ENCODE measurements at places on chromosomes 12 and 14. TPM values are rescaled to one million over a fixed set of nuclear protein-coding genes. Genes with fewer than 3 reads are reported as not detected.

GRCh38 chr14:104051092-104051813 lies 34.2 kb upstream of the ASPG start:
- DNase-seq = peak; percentile 9

DNA sequence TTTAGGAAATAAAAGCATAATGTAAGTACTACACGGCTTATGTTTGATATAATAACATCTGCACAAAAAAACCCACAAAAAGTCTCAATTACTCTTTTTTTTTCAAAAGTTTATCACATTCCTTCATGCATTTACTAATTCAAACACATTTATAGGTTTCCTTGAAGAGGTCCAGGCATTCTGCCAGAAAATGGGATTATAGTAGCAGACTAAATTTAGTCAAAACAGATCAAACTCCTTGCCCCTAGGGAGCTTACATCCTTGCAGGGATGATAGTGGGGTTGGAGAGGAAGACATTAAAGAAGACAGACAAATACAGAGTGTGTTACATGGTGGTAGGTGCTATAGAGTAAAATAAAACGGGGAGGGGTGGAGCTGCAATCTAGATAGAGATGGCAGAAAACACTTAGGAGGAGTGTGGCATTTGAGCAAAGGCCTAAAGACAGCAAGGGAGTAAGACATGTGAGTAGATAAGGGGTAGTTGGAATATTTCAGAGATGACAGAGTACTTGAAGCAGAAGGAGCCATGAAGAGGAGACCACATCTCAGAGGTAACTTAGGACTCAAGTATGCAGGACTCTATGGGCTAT lies 266.9 kb downstream of the PPFIA2 start:
- DNase-seq = no peak

- no peak for DNase-seq
Measured at GRCh38 chr12:27616356-27617142, 79.7 kb upstream of the REP15 start.

- DNase-seq = no peak
Measured at GRCh38 chr14:73877790-73878189, 8.9 kb upstream of the ZNF410 start.

The PELI2 gene
- 2.1 TPM for total RNA-seq
